ENCODE measurements at places on chromosomes 12 and 14.

DNA sequence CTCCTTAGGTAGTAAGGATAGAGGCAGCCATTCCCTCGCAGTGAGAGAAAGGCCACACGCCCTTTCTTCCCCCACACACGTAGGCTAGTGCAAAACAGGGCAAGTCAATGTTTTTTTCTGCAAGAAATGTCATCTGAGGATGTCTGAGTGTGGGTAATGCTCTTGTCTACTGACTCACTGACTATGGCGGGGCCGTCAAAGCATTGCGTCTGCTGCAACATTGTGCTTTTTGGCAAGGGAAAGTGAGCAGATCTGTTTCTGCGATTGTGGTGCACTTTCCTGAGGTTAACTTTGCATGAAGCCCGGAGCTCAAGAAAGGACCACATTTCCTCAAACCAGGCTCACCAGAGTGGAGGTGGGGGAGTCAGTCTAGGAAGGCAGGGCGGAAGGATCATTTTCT lies 181.6 kb upstream of the GZMB start:
- DNase-seq = no peak

- DNase-seq = peak; percentile 63
Measured at GRCh38 chr14:20609215-20610001, 18.2 kb upstream of the RNASE12 start.

- DNase-seq = no peak
Measured at GRCh38 chr12:31967539-31967938, 8.3 kb downstream of the RESF1 start.

- DNase-seq = no peak
Measured at GRCh38 chr12:67920413-67920812, 68.8 kb upstream of the IFNG-AS1 start.

DNA sequence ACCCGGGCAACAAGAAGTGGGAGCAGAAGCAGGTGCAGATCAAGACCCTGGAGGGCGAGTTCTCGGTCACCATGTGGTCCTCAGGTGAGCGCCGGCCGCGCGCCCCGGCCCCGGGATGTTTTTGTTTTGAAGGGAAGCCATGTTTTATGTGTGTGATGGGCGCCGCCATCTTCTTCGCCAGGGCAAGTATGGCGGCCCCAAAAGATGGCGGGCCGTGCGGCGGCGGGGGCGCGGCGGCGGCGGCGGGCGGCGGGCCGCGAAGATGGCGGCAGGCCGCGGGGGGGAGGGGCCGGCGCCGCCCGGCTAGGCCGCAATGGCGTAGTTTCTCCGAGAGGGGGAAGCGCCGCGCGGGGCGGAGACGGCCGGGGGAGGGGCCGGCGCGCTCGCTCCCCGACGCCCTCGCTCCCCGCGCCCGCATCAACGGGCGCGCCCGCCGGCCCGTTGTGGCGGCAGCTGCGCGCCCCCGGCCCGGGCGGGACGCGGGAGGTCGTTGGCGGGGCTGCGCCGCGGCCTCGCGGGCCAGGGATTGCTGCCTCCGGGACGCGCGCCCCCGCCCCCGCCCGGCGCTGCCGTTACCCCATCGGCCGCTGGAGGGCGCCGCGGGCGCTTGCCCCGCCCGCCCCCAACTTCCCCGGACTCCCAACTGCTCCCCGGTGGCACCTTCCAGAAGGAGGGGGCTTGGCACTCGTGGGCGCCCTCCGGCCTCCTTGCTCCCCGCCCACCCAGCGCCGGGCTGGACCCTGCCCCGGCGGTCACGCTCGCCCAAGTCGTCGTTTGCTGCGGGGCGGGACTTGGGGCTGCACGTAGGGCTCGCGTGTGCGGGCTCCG lies 1.1 kb downstream of the YY1 start:
- peak; percentile 91 for DNase-seq

GRCh38 chr12:64187370-64187769 lies 34.7 kb downstream of the KICS2 start:
- DNase-seq = no peak

- no peak for DNase-seq
Measured at GRCh38 chr12:98373025-98373554, 142.3 kb upstream of the TMPO start.

DNA sequence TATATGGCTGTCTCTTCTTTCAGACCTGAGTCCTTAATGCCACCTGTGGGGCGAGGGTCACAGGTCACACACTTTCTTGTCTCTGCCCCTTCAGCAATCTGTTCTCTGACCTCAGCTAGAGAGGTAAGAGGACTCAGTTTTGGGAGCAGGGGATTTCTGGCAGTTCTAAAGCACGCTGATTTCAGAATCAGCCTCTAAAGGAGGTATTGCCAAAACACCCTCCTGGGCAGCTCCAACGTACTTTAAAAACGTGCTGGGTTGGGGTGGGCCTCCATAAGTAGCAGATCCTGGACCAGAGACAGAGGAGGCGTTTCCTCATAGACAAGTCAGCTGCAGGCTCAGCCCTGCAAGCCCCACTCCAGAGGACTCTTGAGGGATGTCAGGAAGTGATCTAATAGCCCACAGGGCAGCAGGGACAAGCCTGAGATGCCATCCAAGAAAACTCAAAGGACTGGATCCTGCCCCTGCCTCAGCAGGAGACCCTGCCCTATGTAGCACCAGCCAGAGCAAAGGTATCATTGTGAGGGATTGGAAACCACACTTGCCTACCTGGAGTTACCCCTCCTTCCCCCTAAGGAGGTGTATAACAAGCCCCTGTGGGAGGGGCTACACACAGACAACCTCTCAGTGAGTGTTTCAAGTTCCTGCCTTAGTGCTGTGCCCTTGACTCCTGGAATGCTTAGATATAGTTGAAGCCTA lies 8.5 kb downstream of the CTDSP2 start:
- DNase-seq = peak; percentile 40

DNA sequence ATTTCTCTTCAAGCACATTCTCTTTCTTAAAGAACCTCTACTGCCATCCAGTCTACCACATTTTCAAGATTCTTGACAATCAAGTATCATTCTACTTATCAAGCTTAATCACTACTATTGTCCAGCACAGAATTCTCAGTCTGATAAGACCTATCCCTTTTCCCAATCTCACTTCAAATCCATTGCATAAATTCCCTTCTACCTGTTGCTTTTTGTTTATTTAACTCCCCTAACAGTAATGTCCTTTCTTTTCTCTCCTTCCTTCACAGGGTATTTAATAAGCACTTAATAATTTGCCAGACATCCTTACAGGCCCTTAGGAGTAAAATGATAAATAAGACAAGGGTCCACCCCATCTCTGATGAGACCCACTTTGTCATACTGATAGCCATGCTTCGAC lies 41.7 kb downstream of the ZFC3H1 start:
- DNase-seq = no peak

DNA sequence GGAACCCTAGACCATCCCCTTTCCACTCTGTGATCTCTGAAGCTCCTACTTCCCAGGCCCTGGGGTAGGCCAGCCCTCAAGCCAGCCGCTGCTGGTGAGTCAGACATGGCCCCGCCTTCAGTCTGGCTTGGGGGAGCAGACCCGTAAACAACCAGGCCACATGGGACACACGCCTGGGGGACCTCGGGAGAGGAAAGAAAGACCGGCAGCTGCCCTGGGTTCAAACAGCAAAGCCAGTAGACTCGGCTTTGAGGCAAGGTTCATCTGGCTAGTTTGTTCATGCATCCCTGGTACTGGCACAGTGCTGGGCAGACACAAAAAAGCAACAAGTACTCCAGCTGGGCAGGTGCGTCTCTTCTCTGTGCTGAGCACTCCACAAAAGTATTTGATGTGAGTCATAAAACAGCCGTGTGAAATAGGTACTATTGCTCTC lies 101.9 kb downstream of the SETD3 start:
- DNase-seq = no peak

- no peak for DNase-seq
Measured at GRCh38 chr12:58196971-58197370, 255.6 kb downstream of the ATP23 start.

- DNase-seq = no peak
Measured at GRCh38 chr12:117469883-117470483, 108.6 kb upstream of the NOS1 start.

DNA sequence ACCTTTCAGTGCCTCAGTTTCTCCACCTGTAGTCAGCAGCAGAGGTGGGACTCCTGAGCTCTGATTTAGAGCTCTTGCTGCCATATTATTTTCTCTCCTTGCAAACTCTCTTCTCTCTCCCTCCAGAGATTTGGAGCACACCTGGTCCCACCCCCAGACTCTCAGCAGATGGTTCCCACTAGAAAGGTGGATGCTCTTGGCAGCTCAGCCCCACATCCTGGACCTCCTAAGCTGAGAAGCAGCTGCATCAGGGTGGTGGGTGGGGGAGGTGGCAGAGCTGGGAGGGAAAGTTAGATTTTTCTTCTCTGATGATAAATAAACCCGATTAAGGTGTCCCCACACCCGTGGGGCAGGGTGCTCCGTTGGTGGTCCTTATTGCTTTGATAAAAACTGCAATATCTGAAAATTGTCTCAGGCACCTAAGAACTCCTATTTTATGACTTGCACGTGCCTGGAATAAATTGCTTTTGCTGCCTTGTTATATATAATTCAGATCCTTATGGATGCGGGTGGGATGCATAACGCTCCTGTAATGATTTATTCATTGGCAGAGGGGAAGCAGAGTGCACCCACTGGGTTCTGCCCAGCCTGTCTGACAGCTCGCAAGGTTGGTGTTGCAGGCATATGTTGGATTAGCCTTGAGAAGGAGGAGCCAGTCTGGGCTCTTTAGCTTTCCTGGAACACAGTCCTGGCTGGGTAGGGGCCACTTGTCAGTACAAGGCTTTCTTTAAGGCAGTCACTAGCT lies 214.2 kb downstream of the SUDS3 start:
- no peak for DNase-seq

DNA sequence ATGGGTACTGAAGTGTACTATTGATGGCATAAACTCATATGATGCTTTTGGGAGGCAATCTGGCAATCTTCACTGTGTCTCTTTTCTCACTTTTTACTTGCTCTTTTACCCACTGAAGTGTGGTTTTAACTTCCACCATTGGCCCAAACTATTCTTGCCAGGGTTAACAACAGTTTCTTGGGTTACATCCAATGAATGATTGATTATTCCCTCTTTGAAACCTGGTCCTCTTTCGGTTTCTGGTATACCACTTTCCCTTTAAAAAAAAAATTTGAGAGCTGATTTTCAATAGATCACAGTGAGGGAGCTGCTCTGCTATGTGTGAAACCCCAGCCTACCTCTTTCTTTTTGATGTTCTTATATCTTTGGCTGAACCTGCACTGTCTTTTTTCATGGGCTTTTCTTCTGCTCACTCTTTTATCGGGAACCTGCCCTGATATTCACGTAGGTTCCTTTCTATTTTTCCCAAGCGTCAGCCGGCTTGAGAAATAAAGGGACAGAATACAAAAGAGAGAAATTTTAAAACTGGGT lies 56.1 kb upstream of the OR4E1 start:
- no peak for DNase-seq

GRCh38 chr14:39091716-39092115 lies 11.3 kb downstream of the SEC23A start:
- DNase-seq = no peak

DNA sequence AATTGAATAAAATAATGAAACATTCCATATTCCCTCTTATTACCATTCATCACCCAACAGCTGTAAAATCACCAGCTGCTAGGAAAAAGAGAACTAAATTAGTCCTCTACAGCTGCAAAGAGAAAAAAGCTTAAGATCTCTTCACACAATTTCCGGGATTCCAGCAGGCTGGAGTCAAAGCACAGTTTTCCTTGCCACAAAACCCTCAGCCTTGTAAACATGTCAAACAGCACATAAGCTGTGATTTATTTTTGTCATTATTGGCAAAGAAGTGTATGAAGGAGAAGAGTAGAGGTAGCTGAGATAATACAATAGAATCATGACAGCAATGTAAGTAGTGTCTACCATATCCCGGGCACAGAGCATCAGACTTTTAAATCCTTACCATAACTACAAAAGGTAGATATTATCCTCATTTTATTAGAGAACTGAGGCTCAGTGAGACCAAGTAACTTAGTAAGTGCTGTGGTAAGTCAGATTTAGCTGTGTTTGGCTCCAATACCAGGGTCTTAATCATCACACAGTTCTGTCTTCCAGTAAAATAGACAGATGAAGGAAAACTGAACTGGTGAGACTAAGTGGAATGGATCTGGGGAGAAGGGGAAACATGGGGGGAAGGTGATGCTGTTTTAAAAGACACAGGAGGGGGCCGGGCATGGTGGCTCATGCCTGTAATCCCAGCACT lies 57.3 kb downstream of the NTN4 start:
- no peak for DNase-seq

- no peak for DNase-seq
Measured at GRCh38 chr14:94021001-94021400, 5.1 kb upstream of the OTUB2 start.
